ENCODE measurements at places on chromosomes 1 and 21.

- DNase-seq: no peak
These were observed 37.4 kb upstream of the IL20 start for GRCh38 chr1:206828061-206828460.

GRCh38 chr1:209433649-209434031 is 149.9 kb upstream of the CAMK1G start:
- no peak for DNase-seq

GRCh38 chr1:163585796-163586195 is 264.0 kb downstream of the NUF2 start:
- DNase-seq: no peak

GRCh38 chr1:228136901-228137300 is 3.2 kb upstream of the GUK1 start:
- DNase-seq: no peak

DNA sequence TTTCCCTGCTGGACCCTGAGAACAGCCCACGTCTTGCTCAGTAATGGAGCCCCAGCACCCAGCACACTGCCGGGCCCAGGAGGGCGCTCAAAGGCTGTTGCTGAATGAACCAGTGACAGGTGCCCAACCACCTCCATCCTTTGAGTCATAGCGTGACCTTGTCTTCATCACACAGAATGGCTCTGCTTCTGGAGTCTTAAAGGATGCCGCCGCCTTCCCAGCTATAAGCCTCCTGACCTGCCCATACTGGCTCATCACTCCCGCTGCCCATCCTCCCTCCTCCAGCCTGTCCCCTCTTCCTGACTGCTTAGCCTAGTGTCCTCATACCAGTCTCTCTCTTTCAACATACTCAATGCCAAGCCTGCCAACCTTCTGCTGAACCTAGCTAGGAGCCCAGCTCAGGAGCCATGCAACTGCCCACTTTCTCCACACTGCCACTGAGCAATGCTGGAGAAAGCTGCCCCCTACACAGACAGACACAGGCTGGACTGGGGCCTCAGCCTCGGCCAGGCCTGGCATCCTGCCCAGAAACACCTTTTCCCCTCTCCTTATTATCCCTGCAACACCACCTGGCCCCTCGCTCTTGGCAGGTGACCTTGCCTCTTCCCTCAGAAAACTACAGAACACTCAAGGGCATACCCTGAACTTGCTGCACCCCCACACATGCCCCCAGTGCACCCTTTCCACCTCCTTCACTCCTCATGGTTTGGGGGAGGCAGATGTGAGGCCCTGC is 14.1 kb downstream of the TTC39A start:
- DNase-seq: no peak

- DNase-seq: no peak
These were observed 97.4 kb upstream of the DUSP10 start for GRCh38 chr1:221839321-221839720.

DNA sequence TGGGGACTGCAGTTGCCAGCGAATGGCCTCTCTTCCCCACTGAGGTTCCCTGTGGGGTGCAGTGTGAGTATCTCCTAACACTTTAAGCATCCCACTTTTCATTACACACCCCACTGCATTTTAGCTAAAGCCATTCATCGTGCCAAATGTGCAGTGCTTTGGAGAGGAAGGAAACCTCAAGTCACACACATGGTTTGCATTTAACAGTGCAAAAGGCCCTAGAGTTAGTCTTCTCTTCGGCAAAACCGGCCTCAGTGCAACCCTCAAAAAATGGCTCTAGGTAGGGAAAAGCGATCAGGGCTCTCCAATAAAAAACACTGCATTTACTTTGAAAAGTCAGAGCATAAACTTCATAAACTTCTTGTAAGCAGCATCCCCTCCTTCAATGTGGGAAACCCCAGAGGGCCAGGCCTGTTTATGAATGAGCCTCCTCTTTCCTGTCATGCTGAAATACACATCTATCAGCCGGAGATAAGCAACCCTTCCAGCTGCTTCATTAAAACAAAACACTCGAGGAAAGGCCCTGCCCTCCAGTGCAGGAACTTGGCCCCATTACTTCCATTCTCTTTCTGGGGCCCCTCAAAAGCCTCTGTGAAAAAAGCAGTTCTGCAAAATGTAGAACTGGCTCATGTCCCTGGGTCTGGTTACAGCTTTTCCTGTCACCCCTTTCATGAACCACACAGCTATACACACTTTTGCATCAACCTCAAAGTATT is 184.0 kb downstream of the CDC7 start:
- peak; percentile 18 for DNase-seq

GRCh38 chr1:102163799-102164198 is 167.1 kb upstream of the OLFM3 start:
- DNase-seq: no peak

DNA sequence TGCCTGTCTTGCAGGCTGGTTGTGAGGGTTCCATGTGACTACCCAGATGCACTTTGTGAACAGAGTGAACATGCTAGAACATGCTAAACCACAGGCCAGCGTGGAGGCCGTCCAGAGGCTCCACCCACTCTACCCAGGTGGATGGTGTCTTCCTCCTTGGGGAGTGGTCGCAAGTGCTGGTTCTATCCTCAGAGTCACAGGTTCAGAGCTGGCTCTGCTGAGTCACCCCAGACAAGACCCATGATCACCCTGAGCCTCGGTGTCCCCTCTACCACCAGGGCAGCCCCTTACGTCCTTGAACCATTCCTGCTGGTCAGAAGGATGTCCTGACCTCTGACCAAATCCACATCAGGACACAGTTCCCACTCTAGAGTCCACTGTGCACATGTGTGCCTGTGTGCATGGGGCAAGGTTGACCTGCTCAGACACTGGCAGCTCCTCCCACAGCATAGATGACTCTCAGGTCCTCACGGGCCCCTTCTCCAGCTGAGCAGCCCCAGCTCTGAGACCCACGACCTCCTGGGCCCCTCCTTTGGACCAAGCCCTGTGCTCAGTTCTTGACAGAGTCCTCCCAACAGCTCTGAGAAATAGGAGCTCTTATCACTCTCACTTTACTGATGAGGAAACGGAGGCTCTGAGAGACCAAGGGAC is 391.8 kb downstream of the MATN1 start:
- no peak for DNase-seq

DNA sequence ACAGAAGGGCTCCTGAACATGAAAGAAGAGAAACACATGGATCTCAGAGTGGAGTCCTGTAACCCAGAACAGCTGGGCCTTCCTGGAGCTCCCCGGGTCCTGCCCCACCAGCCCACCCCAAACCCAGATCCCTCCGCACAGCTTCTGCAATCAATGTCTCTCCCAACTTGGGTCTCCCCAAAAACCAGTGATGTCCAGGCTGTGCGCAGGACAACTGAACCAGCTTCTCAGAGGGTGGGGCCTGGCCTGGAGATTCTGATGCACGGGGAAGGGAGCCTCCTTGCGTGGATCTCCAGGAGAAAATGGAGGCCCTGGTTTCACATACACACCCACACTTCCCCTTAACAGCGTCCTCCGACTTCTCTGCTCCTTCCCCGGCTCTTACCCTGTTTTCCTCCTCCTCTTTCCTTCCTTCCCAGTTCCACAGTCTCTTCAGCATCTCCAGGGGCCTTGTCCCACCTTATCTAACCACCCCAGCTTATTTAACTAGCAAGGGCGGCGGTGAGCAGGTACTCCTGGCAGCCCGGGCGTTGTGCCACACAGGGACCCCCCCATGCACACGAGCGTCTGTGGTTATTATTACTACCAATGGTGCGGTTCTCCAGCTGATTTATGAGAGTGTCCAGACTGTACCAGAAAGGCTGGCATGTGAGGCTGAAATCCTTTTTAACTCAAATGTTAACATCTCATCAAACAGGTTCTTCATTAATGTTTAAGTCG is 11.2 kb upstream of the MX2 start:
- no peak for DNase-seq

- DNase-seq: no peak
These were observed 10.8 kb upstream of the TIAM1 start for GRCh38 chr21:31354604-31355443.

- no peak for DNase-seq
These were observed 31.0 kb upstream of the LRRC52 start for GRCh38 chr1:165512816-165513215.

DNA sequence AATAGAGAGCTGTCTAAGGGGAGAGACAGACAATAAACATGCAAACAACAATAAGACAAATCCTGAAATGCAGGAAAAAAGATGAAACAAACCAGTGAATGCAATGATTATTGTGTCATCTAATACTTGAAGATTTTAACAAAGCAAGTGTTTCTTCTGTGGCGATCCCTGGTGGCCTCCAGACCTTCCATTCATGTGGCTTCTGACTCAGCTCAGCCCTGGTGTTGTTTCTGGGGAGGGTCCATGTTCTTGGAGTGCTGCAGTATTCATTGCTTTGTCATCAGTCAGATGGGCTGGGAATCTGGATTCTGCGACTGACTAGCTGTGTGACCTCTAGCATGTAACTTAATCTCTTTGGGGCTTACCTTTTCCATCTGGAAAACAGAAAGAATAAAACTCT is 1.5 kb upstream of the C2CD4D start:
- no peak for DNase-seq

- no peak for DNase-seq
These were observed 139.9 kb downstream of the PTGER3 start for GRCh38 chr1:70907563-70908310.

GRCh38 chr1:159204161-159205141 is at the start of gene ACKR1:
Gene ACKR1, plus strand, starts transcription at chr1:159204875. Its CDS starts 85 bp downstream, at chr1:159204960.
- no peak for DNase-seq

DNA sequence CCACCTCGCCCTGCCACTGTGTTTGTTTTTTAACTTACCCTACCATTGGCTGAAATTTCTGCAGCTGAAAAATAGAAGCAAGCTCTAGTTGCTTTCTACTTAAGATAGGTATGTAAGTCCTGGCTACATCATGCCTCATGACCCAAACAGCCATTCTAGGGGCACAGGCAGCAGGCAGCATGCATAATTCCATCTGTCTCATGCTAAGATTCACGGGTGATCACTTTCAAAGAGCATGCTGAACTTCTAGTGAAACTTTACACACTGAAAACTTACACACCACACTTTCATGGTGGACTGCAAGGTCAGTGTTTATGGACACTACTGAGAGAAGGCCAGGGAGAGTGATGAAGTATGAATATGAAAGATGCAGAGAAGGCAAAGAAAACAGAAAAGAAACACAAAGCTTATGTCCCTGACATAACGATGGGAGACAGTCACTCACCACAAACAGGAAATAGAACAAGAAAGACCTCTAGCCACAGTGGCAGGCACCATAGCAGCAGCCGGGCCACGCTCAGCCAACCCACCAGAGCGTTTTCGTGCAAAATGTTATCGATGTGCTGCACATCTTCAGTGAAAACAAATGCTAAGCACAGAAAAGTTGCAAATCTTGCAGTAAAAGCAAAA is 102.3 kb upstream of the TIAM1 start:
- DNase-seq: no peak

GRCh38 chr1:116175611-116176010 is 64.4 kb downstream of the MAB21L3 start:
- no peak for DNase-seq

DNA sequence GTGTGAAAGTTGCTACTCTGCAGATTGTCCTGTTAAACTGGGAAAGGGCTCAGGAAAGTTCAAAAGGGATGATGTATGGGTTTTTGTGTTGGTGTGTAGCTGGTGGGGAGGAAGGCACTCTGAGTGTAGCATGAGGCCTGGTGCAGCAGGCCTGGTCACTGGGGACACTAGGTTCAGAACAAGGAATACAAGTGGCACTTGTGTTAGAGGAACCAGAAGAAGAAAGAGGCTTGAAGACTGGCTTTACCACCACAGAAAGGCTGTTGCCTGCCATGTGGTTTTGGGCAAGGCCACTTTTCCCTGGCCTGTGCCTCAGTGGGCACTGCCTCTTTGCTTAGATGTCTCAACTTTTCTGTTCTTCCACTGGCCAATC is 122.8 kb downstream of the NOS1AP start:
- no peak for DNase-seq

DNA sequence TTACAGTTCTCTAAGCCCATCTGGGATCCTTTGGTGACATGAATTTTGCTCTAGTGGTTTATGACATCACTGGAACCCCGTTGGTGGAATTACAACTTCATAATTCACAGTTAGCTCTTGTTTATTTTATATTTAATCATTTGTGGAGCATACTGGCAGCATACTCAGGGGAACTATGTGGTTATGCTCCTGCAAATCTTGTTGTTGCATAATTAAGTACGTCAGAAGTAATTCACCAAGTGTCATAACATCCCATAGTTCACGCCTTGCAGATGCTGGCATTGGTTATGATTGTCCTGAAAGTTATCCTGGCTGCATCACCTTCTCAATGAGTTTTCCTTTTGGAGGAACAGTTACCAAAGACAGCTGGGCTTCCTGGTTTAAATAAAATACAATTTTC is 16.5 kb downstream of the PRRX1 start:
- DNase-seq: no peak

GRCh38 chr1:162070094-162070748 is 730 bp downstream of the NOS1AP start:
- DNase-seq: no peak

DNA sequence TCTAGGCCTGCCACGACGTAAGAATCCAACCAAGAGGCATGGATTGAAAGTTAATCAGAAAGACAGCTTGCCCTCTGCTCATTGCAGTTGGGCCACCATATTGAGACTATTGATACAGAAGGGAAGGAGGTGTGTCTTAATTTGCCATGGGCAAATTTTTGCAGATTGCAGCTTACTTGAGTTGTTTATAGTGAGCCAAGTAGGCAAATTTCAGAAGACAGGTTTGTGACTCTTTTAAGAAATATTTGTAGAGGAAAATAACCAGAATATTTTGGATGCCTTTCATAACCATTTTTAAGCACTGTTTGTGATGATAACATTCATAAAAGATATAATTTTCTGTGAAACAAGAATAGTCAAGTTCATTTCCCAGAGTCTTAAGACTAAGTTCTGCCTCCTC is 74.1 kb downstream of the PRDM2 start:
- DNase-seq: no peak

- DNase-seq: no peak
These were observed 22.7 kb downstream of the UBASH3A start for GRCh38 chr21:42426424-42426823.

DNA sequence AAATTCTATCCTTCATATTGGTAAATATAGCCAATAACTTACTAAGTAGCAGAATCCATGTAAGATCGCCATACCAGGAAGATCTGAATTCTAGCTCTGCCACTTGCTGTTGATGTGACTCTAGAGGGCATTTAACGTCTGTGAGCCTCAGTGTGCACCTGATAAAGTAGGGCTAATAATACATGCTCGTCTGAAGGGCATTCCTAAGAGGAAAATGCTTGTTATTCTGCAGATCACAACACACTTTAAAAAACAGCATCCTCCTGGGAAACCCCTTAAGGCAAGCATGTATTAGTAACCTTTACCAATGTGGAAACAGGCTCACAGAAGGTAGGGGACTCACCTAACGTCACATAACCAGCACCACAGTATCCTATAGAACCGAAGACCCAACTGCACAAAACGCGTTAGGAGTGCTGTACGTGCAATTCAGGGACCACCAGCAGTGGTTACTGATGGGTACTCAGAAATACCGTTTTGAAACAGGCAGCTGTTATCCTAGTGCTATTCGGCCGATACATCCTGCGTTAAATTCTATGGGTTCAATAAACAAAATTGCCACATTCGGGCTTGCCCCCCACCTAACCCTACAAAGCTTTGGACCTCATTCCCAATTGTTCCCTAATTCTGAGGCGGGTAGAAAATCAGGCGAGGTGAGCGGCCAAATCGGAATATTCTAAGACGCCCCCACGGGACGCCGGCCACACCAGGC is 758 bp downstream of the DEPDC1 start:
- no peak for DNase-seq
